ENCODE measurements at places on chromosomes 7 and 10.

DNA sequence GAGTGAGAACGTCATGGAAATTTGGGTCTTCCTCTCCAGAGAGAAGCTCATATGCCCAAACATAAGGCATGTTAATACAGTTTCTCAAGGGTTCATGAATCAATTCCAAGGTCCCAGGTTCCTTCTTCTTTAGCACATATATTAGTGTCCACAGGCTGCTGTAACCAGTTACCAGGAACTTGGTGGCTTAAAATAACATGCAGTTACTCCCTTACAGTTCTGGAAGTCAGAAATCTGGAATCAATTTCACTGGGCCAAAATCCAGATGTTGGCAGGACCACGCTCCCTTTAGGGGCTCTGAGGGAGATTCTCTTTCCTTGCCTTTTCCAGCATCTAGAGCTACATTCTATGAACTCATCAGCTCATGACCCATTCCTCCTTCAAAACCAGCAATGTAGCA is 64.8 kb downstream of the MRC1 start:
- no peak for DNase-seq

DNA sequence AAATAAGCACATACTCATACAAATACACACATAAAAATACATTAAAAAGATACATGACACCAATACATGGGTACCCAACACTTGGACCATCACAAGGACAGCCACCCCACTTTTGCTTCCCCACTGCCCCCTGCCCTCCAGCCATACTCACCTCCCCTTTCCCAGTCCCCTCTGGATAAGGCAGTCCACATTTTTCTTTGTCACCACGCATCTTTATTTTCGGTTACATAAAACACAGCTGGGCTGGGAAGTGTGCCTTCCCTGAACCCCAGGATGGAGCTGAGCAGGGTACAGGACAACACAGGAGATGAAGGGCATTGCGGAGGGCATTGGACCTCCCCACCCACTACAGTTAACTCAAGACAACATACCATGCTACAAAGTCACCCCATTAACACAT is 1.1 kb upstream of the HOXA3 start:
- DNase-seq: no peak

DNA sequence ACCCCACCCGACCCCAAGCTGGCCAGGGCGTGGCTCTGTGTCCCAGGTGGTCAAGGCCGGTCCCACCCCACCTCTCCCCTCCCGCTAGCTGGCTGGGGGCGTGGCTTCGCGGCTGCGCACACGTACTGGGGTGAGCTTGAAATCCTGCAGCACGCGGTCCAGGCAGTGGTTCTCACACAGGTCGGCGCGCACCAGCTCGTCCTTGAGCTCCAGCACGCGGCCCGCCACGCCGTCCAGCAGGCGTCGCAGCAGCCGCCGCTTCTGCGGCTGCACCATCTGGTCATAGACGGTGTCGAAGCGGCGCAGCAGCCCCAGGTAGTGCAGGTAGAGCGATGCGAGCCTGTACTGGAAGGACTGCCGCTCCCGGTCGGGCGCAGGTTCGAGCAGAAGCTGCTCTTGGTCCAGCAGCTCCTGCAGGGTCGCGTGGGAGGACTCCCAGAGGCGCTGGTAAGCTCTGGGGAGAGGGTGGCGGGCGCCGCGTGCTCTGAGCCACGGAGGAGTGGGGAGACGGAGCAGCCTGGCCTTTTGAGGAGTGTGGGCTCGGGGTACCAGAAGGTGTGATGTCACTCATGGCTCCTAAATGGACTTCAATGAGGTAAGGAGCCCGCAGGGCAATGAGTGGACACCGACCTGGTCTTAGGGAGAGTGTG is 5.8 kb downstream of the H2BK1 start:
- no peak for DNase-seq

DNA sequence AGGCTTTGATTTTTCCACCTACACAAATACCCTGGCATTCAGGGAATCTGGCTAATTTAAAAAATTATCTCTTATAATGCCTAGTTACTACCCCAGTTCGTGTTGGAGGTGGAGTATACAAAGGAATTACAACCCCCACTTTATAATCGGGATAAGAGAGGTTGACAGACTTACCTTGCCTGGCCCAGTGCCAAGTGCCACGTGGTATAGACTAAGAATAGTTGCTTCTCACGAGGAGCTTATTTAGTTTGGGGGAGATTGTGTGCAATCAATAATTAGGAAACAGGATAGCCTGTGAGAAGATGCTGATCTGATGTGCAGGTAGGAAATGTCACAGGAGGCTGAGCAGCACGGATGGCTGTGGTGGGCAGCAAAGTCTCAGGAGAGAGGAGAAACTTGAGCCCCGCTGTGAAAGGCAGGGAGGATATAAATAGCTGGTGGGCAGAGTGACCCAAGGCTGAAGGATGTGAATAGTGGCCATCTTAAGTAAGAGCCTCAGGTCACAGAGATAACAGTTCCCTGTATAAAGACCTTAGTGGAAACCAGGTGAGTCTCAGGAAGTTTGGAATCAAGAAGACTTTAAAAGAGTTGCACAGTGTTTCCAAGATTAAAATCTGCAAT is 11.3 kb upstream of the ATXN7L1 start:
- no peak for DNase-seq

DNA sequence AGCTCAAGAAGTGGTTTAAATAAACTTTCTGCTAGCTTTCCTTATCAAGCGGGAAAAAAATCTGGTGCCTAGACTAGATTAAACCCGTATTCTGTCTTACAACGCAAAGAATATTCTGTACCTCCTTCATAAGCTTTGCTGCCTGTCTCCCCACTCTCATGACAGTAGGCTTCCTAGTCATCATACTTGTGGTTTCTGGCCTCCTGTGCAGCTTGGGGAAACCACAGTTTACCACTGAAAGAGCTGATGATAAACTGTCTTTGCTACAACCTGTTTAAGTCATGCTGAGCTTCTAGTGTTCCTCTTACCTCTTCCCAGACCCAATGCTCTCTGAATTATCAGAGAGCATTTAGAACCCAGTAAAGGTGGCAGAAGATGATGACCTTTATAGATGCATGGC is 55.0 kb downstream of the PODXL start:
- no peak for DNase-seq

GRCh38 chr7:17623546-17624185 is 316.6 kb downstream of the SNX13 start:
- no peak for DNase-seq

DNA sequence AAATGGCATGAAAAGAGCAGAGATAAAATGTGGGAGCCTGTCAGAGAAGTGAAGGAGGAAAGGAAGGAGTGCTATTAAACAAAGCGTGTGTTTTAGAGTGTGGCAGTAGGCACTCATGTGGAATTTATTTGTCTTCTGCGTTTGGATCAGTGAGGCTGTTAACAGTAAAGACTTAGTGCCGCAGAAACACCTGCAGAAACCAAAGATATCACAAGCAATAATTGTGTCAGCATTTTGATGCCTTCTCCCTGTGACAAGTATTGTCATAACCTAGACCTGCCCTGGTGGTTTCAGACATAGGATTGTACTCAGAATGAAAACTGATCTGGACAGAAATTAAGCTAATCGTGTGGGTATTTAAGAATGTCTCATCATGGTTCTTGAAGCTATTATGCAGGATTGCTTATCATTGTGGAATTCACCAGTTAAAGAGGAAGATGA is 191.0 kb downstream of the CAMK1D start:
- DNase-seq: no peak

GRCh38 chr7:44148166-44148565 is 7.0 kb upstream of the MYL7 start:
- DNase-seq: no peak

- no peak for DNase-seq
Observed at GRCh38 chr10:110836706-110837105, 35.0 kb upstream of the PDCD4 start.

DNA sequence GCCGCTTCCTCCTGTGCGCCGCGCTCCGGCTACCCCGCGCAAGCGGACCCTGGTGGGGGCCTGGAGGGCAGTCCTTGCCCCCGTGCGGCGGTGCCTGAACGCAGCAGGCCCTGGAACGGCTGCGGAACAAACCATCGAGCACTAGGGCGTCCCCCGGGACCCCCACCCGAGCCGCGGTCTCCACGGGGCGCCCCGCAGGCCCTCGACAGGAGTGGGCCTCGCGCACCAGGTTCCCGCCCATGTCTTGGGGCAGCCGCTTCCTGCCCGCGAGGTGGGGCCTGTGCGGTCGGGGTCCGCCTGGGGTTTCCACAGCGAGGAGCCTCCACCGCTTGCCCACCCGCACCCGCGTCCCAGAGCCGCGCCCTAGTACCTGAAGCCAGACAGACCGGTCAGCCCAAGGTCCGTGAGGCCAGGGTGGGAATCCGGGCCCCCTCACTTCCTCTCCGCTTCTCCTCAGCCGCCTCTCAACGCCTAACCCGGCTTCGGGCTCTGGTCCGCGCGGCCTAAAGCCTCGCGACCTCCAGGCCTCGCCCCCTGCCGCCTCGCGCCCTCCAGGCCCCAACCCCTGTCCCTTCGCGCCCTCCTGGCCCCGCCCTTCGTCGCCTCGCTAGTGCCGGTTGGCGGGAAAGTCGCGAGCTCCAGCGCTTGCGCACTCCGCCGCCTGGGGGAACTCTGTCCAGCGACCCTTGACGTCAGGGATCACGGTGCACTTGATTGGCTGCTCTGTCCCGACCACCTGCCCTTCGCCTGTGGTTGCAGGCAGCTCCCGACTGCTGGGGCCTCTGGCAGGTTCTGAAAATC is 7.0 kb upstream of the GBX1 start:
- no peak for DNase-seq

DNA sequence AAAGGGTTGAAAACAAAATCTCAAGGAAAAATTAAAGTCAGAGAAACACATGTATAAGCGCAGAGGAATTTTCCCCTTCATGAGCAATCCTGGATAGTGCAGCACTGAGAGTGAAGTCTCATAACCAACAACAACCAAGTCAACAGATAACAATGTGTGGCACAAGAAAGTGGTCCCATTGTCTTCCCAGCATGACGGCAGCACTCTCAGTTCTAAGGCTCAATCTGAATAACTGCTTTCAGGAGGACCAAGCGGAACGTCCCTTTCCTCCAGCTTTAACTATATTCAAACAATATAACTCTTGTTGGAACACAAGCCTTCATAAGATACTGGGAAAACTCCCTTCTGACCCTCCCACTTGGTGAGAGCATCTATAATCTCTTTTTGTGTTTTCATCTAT is 137.9 kb downstream of the RAPGEF5 start:
- DNase-seq: no peak

Measured in esophagus squamous epithelium (tissue), 5 donors.